Esophagus squamous epithelium (tissue), 5 donors: ENCODE measurements at places on chromosomes 4 and X. TPM values are rescaled to one million over a fixed set of nuclear protein-coding genes. Genes with fewer than 3 reads are reported as not detected.
A peak's percentile ranks its signal among the peaks of the same experiment; 100 is the strongest.

Gene NEUROG2
- total RNA-seq: not detected

DNA sequence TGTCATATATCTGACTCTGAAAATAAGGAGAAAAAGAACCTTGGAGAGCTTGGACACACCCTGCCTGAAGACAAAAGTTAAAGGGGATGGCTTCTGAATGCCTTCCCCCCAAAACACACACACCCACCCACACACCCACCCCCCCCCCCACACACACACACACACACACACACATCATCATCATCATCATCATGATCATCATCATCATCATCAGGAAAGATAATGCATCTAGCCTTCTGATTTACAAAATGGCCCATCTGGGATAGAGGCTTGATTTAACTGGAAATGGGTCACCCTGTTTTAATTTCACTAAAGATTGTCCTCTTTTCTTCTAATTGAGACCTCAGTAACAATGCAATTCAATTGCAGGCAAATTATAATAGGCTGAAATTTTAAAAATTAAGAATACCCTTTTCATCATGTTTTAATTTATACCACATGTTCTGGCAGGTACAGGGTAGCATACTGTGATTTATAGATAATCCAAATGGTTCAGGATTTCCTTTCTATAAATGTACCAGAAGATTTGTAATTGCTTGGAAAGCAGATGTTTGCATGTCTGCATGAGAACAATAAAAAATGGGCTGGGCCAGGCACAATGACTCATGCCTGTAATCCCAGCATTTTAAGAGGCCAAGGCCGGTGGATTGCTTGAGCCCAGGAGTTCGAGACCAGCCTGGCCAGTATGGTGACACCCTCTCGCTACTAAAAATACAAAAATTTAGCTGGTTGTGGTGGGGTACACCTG lies 56.5 kb downstream of the TRIM2 start:
- no peak overlapping the region for H3K27ac ChIP-seq
- H3K27me3 ChIP-seq: no peaks in the 10 kb centered on the region
- H3K4me3 ChIP-seq: no peak overlapping the region
- DNase-seq: no peak
- H3K4me1 ChIP-seq: peaks cover 3% of the 10 kb centered on the region
- peaks cover 5% of the 10 kb centered on the region for H3K36me3 ChIP-seq

- no peak for DNase-seq
- no peaks in the 10 kb centered on the region for H3K4me1 ChIP-seq
- no peaks in the 10 kb centered on the region for H3K27me3 ChIP-seq
- H3K4me3 ChIP-seq: no peak overlapping the region
These were observed 80.1 kb downstream of the RAP1GDS1 start for GRCh38 chr4:98341309-98341708.

GRCh38 chr4:1599026-1599481 lies 85.1 kb downstream of the FAM53A start:
- no peak overlapping the region for H3K4me3 ChIP-seq
- H3K36me3 ChIP-seq: no peaks in the 10 kb centered on the region
- no peak for DNase-seq
- H3K27me3 ChIP-seq: no peaks in the 10 kb centered on the region

GRCh38 chr4:161538941-161539340 lies 624.9 kb downstream of the FSTL5 start:
- no peaks in the 10 kb centered on the region for H3K4me1 ChIP-seq
- no peaks in the 10 kb centered on the region for H3K27me3 ChIP-seq
- no peaks in the 10 kb centered on the region for H3K36me3 ChIP-seq
- no peak overlapping the region for H3K4me3 ChIP-seq
- no peak overlapping the region for H3K27ac ChIP-seq

GRCh38 chrX:129139837-129140598 lies 383.3 kb downstream of the SMARCA1 start:
- no peak for DNase-seq
- no peaks in the 10 kb centered on the region for H3K27me3 ChIP-seq
- H3K4me3 ChIP-seq: no peak overlapping the region
- H3K36me3 ChIP-seq: no peaks in the 10 kb centered on the region
- H3K4me1 ChIP-seq: no peaks in the 10 kb centered on the region
- H3K27ac ChIP-seq: no peak overlapping the region

DNA sequence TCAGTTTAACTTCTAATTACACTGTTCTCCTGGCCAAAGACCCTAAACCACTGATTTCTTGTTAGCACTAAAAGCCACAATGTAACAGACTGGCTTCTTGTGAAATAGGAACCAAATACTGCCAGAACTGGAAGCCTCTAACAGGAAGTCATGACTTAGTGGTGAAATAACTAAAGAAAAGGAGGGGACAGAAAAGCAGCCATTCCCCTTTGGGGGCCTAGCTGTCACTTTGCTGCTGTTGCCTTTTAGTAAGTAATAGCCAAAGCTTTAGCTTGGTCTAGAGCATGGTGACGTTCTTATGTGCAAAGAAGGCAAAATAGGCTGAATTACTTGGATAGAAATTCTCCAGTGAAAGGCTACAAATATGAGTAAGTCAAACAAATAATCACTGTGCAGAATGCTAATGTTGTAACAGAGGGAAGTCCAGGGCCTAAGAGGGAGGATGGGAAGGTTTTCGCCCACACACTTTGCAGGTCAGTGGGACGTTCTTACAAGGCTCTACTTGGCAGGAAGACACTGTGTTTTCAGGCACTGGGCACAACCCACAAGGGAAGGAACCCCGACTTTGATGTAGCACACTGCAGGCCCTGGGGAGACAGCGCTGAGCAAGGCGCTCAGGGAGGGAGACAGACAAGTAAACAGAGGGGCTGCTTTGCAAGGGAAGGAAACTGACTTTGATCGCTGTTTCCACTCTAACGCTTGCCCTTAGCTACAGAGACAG lies 16.7 kb downstream of the GAB3 start:
- no peaks in the 10 kb centered on the region for H3K27me3 ChIP-seq
- no peak for DNase-seq
- H3K4me1 ChIP-seq: peaks cover 53% of the 10 kb centered on the region
- no peaks in the 10 kb centered on the region for H3K36me3 ChIP-seq

GRCh38 chr4:177118596-177118995 lies 191.1 kb upstream of the NEIL3 start:
- no peaks in the 10 kb centered on the region for H3K27me3 ChIP-seq
- no peaks in the 10 kb centered on the region for H3K36me3 ChIP-seq
- no peak overlapping the region for H3K4me3 ChIP-seq
- no peak for DNase-seq

DNA sequence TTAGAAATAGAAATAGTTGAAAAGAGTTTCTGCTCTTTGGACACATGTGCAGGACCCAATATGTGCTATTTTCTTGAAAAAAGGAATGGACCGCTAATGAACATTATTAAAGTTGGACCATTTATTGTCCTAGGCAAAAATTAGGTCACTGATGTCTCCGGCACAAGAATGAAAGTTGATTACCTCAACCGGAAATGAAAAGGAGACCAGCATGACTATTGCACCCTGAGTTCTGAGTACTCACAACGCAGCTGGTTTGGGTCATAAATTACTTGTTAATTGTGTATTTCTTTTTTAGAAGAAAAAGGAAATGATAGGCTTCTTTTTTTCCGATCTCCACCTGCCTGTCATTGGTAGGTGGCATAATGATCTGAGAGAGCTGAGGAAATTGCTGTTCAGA lies 232.7 kb downstream of the ARHGAP24 start:
- H3K4me1 ChIP-seq: no peaks in the 10 kb centered on the region
- no peak overlapping the region for H3K27ac ChIP-seq
- no peak overlapping the region for H3K4me3 ChIP-seq
- no peaks in the 10 kb centered on the region for H3K36me3 ChIP-seq
- no peak for DNase-seq

DNA sequence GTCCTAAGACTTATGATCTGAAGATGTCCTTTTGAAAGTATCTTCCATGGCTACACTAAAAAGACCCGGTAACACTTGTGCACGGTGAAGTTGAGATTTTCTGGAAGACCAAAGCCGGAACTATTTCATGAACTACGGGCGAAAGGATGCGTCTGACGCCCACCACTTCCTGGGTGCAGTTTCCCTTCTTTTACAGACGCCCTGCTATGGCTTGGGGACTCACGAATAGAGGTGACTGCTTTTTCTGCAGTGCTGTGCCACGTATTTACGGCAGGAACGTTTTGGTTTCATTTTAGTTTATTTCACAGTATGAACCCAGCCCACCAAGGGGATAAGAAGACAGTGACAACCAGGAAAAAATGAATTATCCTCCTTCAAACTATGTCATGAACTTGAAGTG lies 180.4 kb downstream of the AFAP1 start:
- no peaks in the 10 kb centered on the region for H3K4me1 ChIP-seq
- H3K4me3 ChIP-seq: peak overlapping the region; percentile 19
- no peak for DNase-seq
- H3K27ac ChIP-seq: no peak overlapping the region

Gene MTMR8
- total RNA-seq: 3.2 TPM

DNA sequence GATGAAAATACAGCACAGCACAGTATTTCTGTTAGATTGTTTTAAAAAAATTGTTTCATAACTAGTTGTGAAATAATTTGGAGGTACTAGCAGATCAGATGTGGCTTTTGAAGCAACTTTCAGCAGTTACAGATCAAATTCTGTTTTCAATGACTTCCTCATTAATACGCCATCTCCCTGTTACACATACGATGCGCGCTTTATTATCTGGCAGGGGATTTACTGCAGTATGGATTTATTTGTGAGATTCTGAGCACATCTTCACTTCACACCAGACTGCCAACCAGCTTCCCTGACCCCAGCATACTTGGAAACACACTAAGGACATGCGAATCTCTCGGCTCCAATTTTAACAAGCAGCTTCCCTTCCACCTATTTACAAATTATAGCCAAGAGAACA lies 235.5 kb upstream of the DIAPH2 start:
- H3K27me3 ChIP-seq: no peaks in the 10 kb centered on the region
- H3K36me3 ChIP-seq: no peaks in the 10 kb centered on the region
- H3K4me1 ChIP-seq: no peaks in the 10 kb centered on the region
- DNase-seq: no peak
- no peak overlapping the region for H3K27ac ChIP-seq
- H3K4me3 ChIP-seq: no peak overlapping the region

GRCh38 chrX:24184018-24184417 lies 34.5 kb downstream of the ZFX start:
- no peak overlapping the region for H3K27ac ChIP-seq
- no peaks in the 10 kb centered on the region for H3K4me1 ChIP-seq
- no peak for DNase-seq
- no peaks in the 10 kb centered on the region for H3K27me3 ChIP-seq

DNA sequence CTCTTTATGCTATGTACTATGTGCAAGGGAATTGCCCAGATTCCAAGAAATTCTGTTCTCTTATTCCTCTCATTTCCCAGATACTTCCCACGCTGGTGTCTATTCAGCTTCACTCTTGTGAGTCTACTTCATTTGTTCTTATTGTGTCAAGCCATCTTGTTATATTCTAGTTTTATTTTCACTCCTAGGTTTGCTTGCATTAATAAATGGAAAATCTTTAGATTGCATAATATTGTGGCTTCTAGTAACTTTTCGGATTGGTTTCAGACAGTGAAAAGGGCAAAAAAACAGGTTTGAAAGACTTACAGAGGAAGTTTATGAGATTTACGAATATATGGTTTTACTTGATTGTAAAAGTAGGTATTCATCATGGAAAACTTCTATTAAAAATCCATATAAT lies 128.4 kb downstream of the BTC start:
- no peak overlapping the region for H3K4me3 ChIP-seq
- H3K27me3 ChIP-seq: no peaks in the 10 kb centered on the region
- H3K36me3 ChIP-seq: no peaks in the 10 kb centered on the region
- peak overlapping the region; percentile 58 for H3K27ac ChIP-seq
- no peaks in the 10 kb centered on the region for H3K4me1 ChIP-seq
- no peak for DNase-seq

Gene ADH6
- total RNA-seq: not detected

- no peaks in the 10 kb centered on the region for H3K4me1 ChIP-seq
- no peak overlapping the region for H3K27ac ChIP-seq
- no peaks in the 10 kb centered on the region for H3K27me3 ChIP-seq
- H3K36me3 ChIP-seq: no peaks in the 10 kb centered on the region
- no peak for DNase-seq
These were observed 600.7 kb downstream of the ARAP2 start for GRCh38 chr4:35643661-35644060.

- no peak overlapping the region for H3K4me3 ChIP-seq
- H3K27me3 ChIP-seq: no peaks in the 10 kb centered on the region
- no peak for DNase-seq
- H3K4me1 ChIP-seq: no peaks in the 10 kb centered on the region
- no peak overlapping the region for H3K27ac ChIP-seq
These were observed 34.5 kb downstream of the RPS6KA6 start for GRCh38 chrX:84153538-84153937.

DNA sequence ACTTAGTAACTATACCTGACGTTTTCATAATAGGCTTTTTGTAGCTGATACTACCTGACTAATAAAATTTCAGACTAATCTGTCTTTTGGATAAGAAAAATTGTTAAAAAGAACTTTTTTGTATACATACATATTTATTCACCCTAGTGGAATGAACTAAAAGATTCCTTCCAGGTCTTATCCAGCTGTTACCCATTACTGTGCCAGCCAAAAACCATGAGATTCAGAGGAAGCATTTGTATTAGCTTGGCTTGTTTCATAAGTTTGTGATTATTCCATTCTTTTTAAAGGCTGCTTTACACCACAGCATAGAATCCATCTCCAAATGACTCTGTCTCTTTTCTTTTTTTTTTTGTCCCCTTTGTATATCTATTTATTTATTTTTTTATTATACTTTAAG lies 149.4 kb downstream of the FAT4 start:
- H3K27ac ChIP-seq: no peak overlapping the region
- no peak for DNase-seq
- H3K4me3 ChIP-seq: no peak overlapping the region
- no peaks in the 10 kb centered on the region for H3K27me3 ChIP-seq
- H3K36me3 ChIP-seq: no peaks in the 10 kb centered on the region

Gene MAP7D3
- total RNA-seq: 11.8 TPM

GRCh38 chr4:11218692-11219091 lies 210.0 kb downstream of the HS3ST1 start:
- H3K27me3 ChIP-seq: no peaks in the 10 kb centered on the region
- DNase-seq: no peak
- no peak overlapping the region for H3K27ac ChIP-seq
- H3K4me1 ChIP-seq: no peaks in the 10 kb centered on the region
- H3K4me3 ChIP-seq: no peak overlapping the region

- no peak for DNase-seq
- no peaks in the 10 kb centered on the region for H3K36me3 ChIP-seq
- no peaks in the 10 kb centered on the region for H3K27me3 ChIP-seq
- H3K4me1 ChIP-seq: no peaks in the 10 kb centered on the region
- no peak overlapping the region for H3K27ac ChIP-seq
- H3K4me3 ChIP-seq: no peak overlapping the region
These were observed 15.6 kb downstream of the XKRX start for GRCh38 chrX:100913111-100913510.

DNA sequence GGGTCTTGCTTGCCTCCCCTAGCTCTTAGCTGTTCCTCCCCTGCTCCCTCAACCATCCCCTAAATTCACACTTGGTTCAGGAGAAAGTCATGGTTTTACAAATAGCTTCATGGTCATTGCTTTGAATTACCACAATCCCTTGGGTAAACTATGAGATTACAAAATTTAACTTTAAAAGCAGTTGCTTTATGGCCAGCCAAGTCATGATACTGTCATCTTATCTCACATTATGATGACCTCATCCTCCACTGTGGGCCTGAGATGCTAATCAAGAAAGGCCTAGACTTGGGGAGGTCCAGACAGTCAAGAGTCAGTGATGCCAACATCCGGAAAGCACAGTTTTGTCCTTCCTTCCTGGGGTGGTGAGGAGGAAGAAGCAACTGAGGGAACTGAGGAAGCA lies 10.5 kb upstream of the FGF16 start:
- no peaks in the 10 kb centered on the region for H3K36me3 ChIP-seq
- DNase-seq: no peak
- H3K27ac ChIP-seq: no peak overlapping the region
- no peak overlapping the region for H3K4me3 ChIP-seq

Gene PAGE4
- total RNA-seq: not detected
